ENCODE measurements at places on chromosomes 13 and 19.

- no peak for DNase-seq
These were observed 13.8 kb upstream of the SLC1A5 start for GRCh38 chr19:46802152-46802551.

DNA sequence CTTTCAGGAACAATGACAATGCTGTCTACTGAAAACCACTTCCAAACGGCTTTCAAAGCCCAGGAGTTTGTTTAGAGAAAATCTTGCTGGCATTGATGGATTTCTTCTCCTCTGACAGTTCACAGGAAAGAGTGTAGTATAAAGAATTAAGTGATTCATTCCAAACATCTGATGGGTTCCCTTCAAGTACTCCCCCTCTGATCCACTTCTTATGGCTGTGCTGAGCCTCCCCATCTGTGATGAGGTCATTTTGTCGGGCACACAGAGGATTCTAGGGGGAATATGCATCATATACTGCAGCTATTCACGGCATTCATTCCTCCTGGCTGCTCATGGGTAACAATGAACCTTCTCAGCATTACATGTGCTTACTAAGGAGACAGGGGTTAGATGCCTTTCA is 107.9 kb downstream of the RGCC start:
- peak; percentile 79 for DNase-seq

DNA sequence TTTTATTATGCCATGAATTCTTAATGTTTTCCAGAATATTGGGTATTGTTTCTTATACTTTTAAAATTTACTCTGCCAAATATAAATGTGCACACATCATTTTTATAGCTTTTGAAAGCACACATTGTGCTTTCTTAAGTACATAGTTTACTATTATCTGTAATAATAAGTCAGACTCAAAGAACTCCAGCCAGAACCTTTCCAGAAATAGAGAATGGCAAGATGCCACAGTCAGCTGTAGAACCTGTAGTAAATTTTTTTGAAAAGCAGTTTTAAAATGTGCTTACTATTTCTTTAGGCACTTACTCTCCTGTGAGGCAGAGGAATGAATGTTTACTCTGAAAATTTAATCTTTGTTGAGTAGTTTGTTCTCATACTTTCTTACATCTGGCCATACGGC is 1287.1 kb downstream of the PCDH9 start:
- no peak for DNase-seq

DNA sequence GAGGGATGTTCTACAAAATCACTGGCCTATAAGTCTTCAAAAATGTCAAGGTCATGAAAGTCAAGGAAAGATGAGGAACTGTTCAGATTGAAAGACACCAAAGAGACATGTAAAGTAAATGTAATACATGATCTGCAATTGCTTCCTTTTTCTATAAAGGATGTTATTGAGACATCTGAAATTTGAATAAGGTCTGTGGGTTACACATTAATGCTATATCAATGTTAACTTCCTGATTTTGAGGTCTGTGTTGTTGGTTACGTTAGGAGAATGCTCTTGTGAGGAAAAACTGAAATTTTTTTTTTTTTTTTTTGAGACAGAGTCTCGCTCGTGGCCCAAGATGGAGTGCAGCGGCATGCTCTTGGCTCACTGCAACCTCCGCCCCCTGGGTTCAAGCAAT is 197.4 kb downstream of the RGCC start:
- DNase-seq, result no peak

GRCh38 chr13:109719962-109720646 is 66.3 kb downstream of the IRS2 start:
- DNase-seq, result no peak

DNA sequence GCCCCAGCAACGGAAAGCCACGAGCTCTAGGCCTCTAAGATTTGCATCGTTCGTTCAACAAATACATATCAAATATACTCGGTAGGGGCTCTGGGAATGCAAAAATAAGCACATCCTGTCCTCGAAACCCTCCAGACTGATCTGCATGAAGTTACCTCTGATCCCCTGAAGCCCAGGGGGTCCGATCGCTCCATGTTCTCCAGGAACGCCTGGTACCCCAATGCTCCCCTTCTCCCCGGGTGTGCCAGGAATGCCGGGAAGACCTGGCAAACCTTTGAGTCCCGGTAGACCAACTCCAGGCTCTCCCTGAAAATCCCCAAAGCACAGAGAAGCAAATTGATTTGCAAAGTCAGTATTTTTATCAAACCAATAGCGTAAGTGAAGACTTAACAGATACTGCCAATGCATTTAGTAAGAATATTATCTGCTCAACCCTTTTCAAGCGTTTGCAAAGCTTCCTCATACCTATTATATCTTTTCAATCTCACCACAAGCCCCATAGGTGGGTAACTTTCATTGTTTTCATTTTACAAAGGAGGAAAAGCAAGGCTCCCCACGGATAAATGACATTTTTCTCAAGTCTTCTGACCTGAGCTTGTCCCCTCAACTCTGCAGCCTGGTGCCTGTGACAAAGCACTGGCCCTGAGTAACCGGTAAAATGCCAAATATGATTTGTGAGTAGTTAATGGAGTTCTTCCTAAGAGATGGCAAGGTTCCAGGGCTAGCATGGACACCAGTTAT is 127.7 kb downstream of the COL4A1 start:
- DNase-seq, result no peak

DNA sequence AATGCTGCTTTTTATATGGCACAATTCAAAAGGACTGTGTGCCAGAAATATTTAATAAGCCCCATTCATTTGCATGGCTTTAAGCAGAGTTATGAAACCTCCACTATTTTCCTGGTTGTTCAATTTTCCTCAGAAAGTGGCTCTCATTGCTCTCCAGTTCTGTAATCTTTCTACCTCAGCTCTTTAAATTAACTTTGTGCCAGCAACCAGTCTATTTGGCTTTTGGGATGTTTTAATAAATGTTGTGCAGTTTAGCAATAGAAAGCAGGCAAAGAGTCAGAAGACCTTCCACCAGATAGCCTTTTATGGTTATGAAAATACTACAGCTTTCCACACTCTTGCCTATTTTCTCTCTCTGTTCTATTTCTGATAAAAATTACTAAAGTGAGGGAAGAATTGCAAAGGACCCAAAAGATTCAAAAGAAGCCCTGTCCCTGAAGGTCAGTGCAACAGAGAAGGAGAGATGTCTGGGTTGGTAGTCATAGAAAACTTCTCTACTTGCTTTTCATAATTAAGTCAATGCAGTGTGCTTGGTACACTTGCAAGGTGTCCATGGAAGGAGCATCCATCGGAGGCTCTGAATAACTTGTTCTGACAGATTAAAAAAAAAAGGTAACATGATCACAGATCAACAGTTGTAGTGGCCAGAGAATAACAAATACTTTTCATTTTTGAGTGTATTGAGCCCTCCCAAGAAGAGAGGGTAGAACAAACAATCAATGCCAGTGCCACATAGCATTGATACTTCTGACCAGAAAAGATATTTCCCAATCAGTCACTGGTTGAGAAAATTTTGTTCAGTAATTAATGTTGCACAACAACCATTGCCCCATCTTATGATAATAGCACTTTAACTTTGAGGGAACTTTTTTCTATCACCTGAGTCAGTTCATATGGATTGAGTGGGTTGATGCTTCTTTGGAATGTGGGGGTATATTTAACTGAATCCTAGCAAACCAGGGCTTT is 48.4 kb upstream of the SPRY2 start:
- no peak for DNase-seq

DNA sequence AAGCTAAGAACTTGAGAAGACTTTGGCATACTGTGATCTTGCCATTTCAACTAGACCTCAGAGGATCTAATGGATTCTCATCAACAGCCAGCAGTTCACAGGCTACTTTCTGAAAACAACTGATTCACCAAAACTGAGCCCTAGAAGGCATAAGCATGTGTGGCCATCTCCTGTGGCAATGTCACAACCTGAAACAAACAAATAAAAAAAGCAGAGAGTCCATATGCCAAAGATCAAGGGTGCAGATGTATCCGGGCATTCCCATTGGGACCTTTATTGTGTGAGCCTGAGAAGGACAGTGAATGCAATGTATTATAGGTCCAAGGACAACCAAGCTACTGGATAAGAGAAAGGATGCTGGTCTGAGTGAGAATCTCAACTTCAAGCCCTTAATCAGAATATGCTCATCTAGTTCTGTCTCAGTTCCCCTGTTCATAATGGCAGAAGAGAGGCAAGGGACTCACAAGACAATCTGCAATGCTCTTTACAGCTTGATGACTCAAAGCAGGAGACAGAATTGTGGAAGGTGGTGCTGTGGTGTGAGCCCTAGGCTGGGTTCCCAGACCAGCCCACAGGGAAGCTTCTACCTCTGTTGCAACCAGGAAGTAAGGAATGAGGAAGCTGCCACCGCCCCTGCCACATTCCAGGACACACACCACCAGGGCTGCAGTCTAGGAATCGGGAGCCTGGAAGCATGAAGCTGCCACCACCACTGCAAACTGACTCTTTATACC is 133.7 kb downstream of the RAP2A start:
- no peak for DNase-seq

DNA sequence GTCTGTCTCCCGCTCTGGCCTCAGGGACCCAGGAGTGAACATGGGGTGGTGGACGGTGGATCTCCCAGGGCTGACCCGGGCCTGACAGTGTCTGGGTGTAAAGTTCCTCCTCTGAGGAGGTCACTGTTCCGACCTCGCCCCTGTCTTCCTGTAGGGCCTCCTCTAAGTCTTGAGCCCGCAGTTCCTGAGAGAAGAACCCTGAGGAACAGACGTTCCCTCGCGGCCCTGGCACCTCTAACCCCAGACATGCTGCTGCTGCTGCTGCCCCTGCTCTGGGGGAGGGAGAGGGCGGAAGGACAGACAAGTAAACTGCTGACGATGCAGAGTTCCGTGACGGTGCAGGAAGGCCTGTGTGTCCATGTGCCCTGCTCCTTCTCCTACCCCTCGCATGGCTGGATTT is at the start of gene SIGLEC9:
Gene SIGLEC9 (plus strand): TSS at position 178 of the 400 bp plus-strand sequence. CDS start 69 bp downstream, at position 247.
- DNase-seq, result no peak

DNA sequence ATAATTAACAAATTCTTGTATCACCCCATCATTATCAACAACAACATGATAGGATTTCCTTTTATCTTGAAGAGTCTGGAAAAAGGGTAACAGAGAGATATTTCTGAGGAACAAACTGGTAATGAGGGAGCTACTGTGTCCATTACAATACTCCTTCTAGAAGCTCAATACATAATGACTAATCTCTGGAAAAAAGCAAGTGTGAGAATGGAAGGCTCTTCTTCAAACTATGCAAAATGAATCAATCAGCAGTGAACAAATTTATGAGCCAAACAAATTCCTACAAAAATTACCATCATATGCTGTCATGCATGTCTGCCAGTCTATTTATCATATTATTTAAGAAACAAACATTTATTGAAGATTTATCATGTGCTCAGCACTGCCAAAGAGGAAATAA is 30.0 kb upstream of the USPL1 start:
- DNase-seq, result no peak

GRCh38 chr19:54804101-54804500 is 691 bp downstream of the KIR2DL4 start:
- DNase-seq, result no peak

DNA sequence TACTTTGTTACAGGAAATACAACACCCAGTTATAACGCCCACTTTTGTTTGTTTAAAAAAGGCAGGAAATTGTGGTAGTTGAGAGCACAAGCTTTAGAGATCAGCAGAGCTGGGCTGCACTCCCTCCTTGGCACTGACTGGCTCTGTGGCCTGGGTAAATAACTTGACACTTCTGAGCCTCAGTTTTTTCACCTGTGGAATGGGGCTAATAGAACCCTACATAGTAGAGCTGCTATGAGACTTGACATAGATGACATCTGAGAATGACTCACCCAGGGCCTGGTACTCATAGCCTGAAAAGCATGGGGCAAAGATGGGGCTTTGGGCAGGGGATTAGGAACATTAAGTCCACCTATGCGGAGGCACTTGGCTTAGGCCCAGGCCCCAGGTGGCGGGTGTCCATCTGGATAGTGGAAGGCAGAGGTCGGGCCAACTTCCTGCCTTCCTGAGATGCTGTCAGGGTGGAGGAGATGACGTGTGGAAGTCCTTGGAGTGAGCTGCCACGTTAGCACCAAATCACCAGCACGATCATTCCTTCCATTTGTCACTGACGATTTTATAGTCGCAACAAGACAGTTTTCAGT is 159.1 kb downstream of the KATNAL1 start:
- no peak for DNase-seq

GRCh38 chr19:8695911-8696310 is 2.7 kb downstream of the ACTL9 start:
- no peak for DNase-seq

GRCh38 chr13:108049211-108049610 is 166.1 kb downstream of the LIG4 start:
- DNase-seq, result peak; percentile 7

GRCh38 chr19:55248704-55249103 is 10.1 kb downstream of the PPP6R1 start:
- no peak for DNase-seq

- DNase-seq, result peak; percentile 3
These were observed 47.0 kb downstream of the ZNF44 start for GRCh38 chr19:12247644-12248222.

- DNase-seq, result peak; percentile 85
These were observed at the start of gene SYT3 for GRCh38 chr19:50639121-50640112. TSS of gene SYT3 (minus strand) at chr19:50639881. CDS start at chr19:50637411, 2,470 bp downstream.

DNA sequence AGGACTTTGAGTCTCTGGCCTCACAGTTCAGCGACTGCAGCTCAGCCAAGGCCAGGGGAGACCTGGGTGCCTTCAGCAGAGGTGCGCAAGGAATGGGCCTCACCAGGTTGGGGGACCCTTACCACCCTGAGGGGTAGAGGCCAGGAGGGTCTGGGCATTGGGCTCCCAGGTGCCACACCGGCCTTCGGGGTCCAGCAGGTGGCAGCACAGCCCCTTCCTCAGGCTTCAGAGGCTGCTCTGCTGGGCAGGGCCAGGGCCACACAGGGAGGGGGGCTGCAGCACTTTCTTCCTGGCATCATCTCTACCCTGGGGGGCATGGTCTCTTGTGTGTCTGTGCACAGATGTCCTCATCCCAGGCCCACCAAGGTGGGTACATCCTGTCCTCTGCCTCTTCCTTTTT is 12.9 kb downstream of the PIN1 start:
- DNase-seq, result no peak

- DNase-seq, result no peak
These were observed 27.2 kb upstream of the FBL start for GRCh38 chr19:39873385-39873784.

- DNase-seq, result no peak
These were observed 41.4 kb downstream of the GATAD2A start for GRCh38 chr19:19446655-19447437.

DNA sequence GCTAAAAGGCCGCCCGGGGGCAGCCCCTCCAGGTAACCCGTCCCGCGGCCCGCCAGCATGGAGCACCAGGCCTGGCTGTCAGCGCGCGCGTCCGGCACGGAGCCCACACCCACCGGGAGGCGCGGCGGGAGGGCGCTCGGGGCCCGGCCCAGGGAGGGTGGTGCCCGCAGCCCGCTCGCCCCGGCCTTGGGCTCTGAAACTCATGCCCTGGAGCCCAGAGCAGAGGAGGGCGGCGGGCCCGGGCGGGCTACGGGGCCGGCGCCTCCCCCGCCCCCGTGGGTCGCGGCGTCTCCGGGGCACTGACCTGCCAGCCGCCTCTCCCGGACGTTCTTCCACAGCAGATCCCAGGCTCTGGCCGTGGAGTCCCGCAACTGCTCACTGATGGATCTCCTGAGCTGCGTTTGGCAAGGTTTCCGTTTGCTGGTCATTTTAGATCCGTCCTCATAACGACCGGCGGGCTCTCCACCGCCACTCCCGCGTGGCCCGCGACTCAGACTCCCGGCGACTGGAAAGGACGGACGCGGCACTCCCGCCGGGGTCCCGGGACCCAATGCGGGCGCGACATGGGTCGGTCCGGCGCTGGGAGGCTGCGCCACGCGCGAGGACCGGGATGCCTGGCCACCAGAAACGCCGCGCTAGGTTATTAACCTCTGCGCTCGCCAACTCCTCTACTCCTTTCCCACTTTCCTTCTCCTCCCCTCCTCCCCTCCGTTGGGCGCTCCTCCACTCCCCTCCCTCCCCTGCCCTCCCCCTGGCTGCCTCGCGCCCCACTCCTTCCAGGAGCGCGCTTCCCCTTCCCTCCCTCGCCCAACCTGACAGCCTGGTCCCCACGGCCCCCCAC is 64.7 kb upstream of the STARD13 start:
- DNase-seq, result peak; percentile 71
